ENCODE measurements at places on chromosomes 3 and 15. TPM values are rescaled to one million over a fixed set of nuclear protein-coding genes. Genes with fewer than 3 reads are reported as not detected.

DNA sequence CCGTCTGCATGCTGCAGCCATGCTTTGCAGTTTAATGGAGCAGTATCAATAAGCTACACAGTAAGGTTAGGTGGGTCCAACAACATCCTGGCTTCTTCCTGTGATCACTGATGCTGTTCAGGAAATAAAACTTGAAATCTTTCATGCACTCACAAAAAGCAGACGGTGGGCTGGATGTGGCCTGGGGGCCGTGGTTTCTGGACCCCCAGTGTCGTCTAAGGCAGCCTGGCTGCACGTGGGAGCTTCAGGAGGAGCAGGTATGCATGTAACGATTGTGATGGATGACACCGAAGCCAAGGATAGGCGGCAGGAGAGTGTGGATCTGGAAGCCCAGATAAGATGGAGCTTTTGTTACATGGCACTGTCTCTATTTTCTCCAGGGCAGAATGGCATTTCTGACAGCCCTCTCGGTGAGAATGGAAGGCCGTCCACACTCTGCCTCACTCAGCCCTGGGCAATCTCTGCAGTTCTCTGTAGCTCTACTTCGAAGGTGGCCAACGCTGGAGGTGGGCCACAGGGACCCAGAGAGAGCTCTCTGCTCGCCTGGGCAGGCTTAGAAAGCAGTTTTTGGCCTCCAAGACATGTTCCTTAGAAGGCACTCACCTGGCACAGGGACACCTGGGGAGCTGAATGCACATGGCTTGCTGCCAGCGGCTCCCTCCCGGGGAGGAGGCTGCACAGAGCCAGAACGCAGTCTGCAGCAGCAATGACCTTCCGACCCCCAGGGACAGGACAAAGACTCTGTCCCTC lies 46.4 kb upstream of the IQSEC1 start:
- no peak for DNase-seq
- no peak overlapping the region for H3K27ac ChIP-seq
- H3K27me3 ChIP-seq = no peaks in the 10 kb centered on the region
- peaks cover 2% of the 10 kb centered on the region for H3K4me1 ChIP-seq
- no peak overlapping the region for H3K4me3 ChIP-seq

Gene CHRNA7
- total RNA-seq = not detected

- H3K4me3 ChIP-seq = no peak overlapping the region
- no peak for DNase-seq
- H3K36me3 ChIP-seq = no peaks in the 10 kb centered on the region
- H3K4me1 ChIP-seq = peaks cover 39% of the 10 kb centered on the region
Measured at GRCh38 chr3:16280671-16281070, 15.7 kb downstream of the OXNAD1 start.

GRCh38 chr15:69880571-69881301 lies 217.0 kb downstream of the TLE3 start:
- H3K27me3 ChIP-seq = no peaks in the 10 kb centered on the region
- no peak for DNase-seq
- H3K4me1 ChIP-seq = peaks cover 20% of the 10 kb centered on the region
- no peaks in the 10 kb centered on the region for H3K36me3 ChIP-seq

DNA sequence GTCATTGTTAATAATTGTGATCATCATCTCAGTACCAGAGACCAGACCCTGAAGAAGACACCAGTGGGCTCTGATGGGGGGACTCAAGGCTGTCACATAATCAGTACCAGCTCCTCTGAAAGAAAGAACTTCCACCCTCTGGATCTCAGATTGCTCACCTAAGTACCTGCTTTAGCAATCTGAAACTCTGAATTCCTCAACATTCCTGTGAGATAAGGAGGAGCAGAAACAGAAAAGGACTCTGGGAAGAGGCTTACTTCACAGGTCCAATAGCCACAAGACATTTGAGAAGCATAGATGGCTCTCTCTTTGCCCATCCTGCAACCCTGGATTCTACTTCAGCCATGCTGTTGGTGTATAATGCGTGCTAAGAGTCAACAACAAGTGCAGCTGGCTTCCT lies 44.0 kb upstream of the OXTR start:
- H3K27ac ChIP-seq = no peak overlapping the region
- DNase-seq = no peak
- no peaks in the 10 kb centered on the region for H3K36me3 ChIP-seq
- H3K27me3 ChIP-seq = no peaks in the 10 kb centered on the region

Gene GOLGA8M
- 8.3 TPM for total RNA-seq

- H3K27ac ChIP-seq = no peak overlapping the region
- no peak overlapping the region for H3K4me3 ChIP-seq
- no peaks in the 10 kb centered on the region for H3K27me3 ChIP-seq
- H3K36me3 ChIP-seq = no peaks in the 10 kb centered on the region
Measured at GRCh38 chr15:52523647-52524046, 5.0 kb downstream of the MYO5A start.

DNA sequence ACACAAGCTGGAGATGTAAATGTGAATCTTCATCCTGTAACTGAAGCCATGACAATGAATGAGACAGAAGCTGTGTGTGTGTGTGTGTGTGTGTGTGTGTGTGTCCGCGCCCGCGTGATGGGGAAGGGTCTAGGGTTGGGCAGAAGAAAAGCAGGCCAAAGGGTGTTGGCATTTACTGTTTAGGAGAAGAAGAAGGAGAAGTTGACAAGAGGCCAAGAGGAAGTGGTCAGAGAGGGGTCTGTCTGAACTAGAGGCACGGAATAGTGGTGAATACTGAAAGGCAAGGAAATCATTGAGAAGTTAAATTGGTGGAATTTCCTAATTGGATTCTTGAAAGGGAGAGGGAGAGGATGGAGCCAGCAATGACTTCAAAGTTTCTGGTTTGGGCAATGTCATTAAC lies 5.6 kb upstream of the NCEH1 start:
- H3K4me3 ChIP-seq = no peak overlapping the region
- DNase-seq = no peak

DNA sequence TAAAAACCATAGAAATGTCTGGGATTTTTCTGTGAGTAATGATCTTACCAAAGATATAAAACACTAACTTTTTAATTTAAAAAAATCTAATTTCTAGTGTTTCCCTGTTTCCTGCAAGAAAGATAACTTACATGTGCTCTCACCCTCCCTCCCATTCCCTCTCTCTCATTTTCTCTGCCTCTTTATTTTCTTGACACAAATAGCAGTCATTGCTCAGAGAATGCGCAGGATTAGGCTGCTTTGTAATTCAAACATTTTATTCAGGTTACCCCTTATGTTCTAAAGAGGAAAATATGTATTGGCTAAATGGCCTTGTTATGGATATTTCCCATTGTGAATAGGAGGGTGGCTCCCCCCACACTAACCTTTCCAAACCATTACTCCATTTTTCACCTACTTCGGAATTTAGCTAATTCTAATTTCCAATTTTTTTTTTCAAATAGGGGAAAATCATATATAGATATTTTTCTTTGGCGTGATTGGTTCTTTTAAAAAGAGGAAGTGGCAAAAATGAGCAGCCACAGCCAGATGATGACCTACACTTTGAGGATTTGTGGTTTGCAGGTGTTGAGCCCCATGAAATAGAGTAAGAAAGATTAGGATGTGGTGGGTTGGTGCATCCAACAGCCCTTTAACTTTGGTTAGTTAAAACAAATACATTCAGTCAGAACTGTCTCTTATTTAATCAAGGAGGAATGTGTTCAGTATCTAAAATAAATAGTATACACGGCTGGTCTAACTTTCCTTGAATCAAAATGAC lies 554.4 kb downstream of the IGSF11 start:
- H3K4me3 ChIP-seq = no peak overlapping the region
- no peaks in the 10 kb centered on the region for H3K27me3 ChIP-seq
- no peak for DNase-seq
- H3K27ac ChIP-seq = no peak overlapping the region
- H3K36me3 ChIP-seq = no peaks in the 10 kb centered on the region

GRCh38 chr3:72721683-72722381 lies 126.4 kb downstream of the SHQ1 start:
- no peak overlapping the region for H3K27ac ChIP-seq
- no peaks in the 10 kb centered on the region for H3K4me1 ChIP-seq
- no peaks in the 10 kb centered on the region for H3K36me3 ChIP-seq
- H3K4me3 ChIP-seq = no peak overlapping the region
- H3K27me3 ChIP-seq = no peaks in the 10 kb centered on the region
- DNase-seq = no peak

GRCh38 chr3:50411229-50411628 lies 51.9 kb upstream of the TMEM115 start:
- H3K27ac ChIP-seq = no peak overlapping the region
- peaks cover 3% of the 10 kb centered on the region for H3K4me1 ChIP-seq
- DNase-seq = no peak
- H3K4me3 ChIP-seq = no peak overlapping the region

DNA sequence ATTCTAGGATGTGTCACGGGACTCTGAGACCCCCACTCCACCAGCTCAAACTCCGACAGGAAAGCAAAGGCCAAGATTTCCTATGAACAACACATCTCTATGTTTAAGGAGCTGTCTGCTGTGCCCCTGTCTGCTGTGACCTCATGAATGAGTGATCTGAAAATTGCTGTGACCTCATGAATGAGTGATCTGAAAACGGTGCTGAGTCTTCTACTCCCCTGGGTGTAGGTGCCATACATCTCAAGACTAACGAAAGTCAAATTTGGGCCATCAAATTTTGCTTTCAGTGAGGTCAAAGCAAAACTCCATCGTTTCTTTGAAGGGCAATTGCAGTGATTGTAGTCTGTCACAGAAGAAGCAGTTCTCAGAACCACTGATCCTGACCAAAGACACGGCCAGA lies 24.4 kb downstream of the IL5RA start:
- H3K27me3 ChIP-seq = peaks cover 2% of the 10 kb centered on the region
- H3K27ac ChIP-seq = no peak overlapping the region
- no peaks in the 10 kb centered on the region for H3K36me3 ChIP-seq
- DNase-seq = no peak

Gene SAMMSON
- total RNA-seq = not detected
